ENCODE measurements at places on chromosomes 13 and 19. TPM values are rescaled to one million over a fixed set of nuclear protein-coding genes. Genes with fewer than 3 reads are reported as not detected.

The RUBCNL gene
- total RNA-seq: 0.59 TPM

The LMTK3 gene
- total RNA-seq: not detected

The CYP4F2 gene
- total RNA-seq: not detected

The MYO1F gene
- total RNA-seq: 0.73 TPM

The SIGLEC9 gene
- total RNA-seq: under 0.01 TPM

The KLK11 gene
- not detected for total RNA-seq

The IL11 gene
- 0.37 TPM for total RNA-seq

The C13orf42 gene
- not detected for total RNA-seq

The PLPPR3 gene
- not detected for total RNA-seq

The IZUMO2 gene
- not detected for total RNA-seq

The CACNA1A gene
- total RNA-seq: 6.6 TPM

The PDX1 gene
- not detected for total RNA-seq

Data from subcutaneous preadipocyte (primary cell).